Naive thymus-derived CD8-positive, alpha-beta T cell (primary cell): ENCODE measurements at places on chromosomes 5 and 9. TPM values are rescaled to one million over a fixed set of nuclear protein-coding genes. Genes with fewer than 3 reads are reported as not detected.

DNA sequence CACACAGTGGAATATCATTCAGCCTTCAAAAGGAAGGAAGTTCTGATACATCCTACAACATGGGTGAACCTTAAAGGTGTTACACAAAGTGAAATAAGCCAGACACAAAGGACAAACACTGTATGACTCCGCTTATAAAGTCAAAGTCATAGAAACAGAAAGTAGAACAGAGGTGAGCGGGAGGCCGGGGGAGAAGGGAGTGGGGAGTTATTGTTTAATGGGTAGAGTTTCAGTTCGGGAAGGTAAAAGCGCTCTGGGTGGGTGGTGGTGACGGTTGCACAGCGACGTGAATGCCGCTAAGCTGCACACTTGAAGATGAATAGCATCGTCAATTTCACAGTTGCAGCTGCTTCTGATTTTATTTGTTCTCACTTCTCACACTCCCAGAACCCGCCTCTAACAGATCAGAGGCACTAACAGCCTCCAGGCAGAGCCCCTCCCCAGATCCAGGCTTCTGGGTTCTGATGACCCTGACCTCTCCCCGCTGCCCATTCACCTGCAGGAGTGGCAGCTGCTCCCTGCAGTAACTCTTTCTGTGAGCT, 34.1 kb downstream of the BNIP1 start:
- no peak for DNase-seq

- no peak for DNase-seq
These were observed 5.9 kb upstream of the ERAP2 start for GRCh38 chr5:96870094-96871026.

DNA sequence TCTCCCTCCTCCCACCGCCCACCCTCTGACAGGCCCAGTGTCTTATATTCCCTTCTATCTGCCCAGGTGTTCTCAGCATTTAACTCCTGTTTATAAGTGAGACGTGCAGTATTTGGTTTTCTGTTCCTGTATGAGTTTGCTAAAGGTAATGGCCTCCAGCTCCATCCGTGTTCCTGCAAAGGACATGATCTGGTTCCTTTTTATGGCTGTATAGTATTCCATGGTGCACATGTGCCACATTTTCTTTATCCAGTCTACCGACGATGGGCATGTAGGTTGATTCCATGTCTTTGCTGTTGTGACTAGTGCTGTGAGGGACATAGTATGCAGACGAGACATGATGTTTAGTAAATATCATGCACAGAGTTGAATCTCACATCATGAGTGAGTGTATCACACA, 7.0 kb upstream of the SLC6A19 start:
- no peak for DNase-seq

GRCh38 chr5:174325431-174325830, 279.9 kb downstream of the NSG2 start:
- no peak for DNase-seq

- DNase-seq, result no peak
These were observed 146.1 kb downstream of the TMEM167A start for GRCh38 chr5:82931110-82931509.

LVRN gene
- not detected for total RNA-seq

ADCY2 gene
- not detected for total RNA-seq

TYRP1 gene
- total RNA-seq, result not detected
